NCI-H1092 (cell line): ENCODE measurements at places on chromosomes 1 and 21.

GRCh38 chr21:38669186-38669585 is 136.5 kb upstream of the ETS2 start:
- no peak for DNase-seq

- no peak for DNase-seq
Observed at GRCh38 chr1:45585496-45586075, 1.7 kb downstream of the NASP start.

- DNase-seq, result no peak
Observed at GRCh38 chr1:63668298-63668697, 75.1 kb downstream of the PGM1 start.

GRCh38 chr1:201543871-201544642 is 5.1 kb downstream of the NAV1 start:
- no peak for DNase-seq

DNA sequence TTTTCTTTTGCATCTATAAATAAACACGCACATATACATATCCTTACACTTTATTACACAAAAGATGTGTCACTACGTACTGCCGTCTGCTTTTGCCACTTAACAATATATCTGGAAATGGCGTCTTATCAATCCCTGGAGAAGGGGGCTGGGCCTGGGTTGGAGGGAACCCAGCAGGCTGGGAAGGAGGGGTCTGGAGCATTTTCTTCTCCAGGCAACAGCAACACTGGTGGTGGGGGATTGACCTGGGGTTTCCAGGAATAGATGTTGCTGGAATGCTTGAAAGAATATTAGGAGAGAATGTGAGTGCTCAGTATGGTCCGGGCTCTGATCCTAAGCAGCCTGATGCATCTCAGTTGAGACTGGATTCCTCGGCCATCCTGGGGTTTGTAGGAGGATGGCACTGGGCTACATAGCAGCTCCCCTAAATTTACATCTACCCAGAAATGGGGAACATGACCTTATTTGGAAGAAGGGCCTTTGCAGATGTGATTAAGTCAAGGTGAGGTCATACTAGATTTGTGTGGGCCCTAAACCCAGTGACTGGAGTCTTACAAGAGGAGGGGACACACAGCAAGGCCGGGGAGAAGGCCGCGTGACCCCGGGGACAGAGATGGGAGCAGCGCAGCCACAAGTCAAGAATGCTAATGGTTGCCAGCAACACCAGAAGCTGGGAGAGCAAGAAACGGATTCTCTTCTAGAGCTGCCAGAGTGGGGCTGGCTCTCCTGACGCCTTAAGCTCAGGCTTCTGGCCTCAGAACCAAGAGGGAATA is 98.6 kb downstream of the SIK1 start:
- DNase-seq, result no peak

DNA sequence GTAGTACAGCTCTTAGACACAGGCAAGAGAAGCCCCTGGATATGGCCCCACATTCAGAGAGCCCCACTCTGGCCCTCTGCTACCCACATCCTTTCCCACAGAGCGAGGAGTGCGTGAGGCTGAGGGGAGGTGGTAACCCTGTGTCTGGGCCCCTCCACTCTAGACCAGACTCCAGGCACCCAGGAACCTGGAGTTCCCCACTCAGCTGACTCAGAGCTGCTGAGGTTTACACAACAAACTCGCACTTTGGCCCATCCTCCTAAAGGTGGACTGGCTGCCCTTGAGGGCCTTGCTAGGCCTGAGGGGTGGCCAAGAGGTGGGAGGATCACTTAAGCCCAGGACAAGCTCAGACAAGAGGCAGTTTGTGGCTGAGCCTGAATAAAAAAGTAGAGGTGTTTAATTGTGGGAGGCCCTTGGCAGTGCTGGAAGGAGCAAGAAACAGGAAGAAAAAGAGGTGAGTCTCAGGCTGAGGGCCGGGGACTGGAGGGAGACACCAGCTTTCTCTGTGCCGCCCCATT is 10.7 kb downstream of the MR1 start:
- no peak for DNase-seq
